Activated naive CD8-positive, alpha-beta T cell treated with anti-CD3 and anti-CD28 coated beads for 36 hours (primary cell): ENCODE measurements at places on chromosomes 13 and 19. TPM values are rescaled to one million over a fixed set of nuclear protein-coding genes. Genes with fewer than 3 reads are reported as not detected.

GRCh38 chr13:99886706-99887105 is 84.9 kb downstream of the ZIC5 start:
- H3K4me1 ChIP-seq: no peaks in the 10 kb centered on the region
- H3K27me3 ChIP-seq: no peaks in the 10 kb centered on the region
- H3K27ac ChIP-seq: no peak overlapping the region
- DNase-seq: no peak

- peaks cover 6% of the 10 kb centered on the region for H3K27me3 ChIP-seq
- H3K4me3 ChIP-seq: no peak overlapping the region
- no peak overlapping the region for H3K27ac ChIP-seq
- no peaks in the 10 kb centered on the region for H3K36me3 ChIP-seq
- H3K4me1 ChIP-seq: peaks cover 3% of the 10 kb centered on the region
Observed at GRCh38 chr13:27408074-27408473, 16.3 kb upstream of the GTF3A start.

DNA sequence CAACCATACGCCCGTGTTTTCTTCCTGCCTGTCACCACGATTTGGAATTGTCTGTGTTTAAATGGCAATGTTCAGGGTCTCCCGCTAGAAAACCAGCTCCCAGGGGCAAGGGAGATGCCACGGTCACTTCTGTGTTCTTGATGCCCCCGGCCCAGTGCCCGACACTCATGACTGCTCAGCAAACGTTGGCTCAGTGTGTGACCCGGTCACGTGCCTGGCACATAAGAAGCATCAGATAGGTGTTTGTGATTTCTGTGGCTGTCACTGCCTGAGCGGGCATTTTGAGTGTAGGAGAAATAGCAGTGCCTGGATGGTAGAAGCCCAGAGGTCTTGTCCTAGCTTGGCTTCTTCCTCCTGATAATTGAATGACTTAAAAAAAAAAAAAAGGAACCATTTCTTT is 15.5 kb downstream of the HDGFL2 start:
- H3K4me3 ChIP-seq: no peak overlapping the region
- peaks cover 10% of the 10 kb centered on the region for H3K36me3 ChIP-seq
- no peak for DNase-seq
- no peaks in the 10 kb centered on the region for H3K4me1 ChIP-seq

GRCh38 chr13:111314852-111315251 is 5.6 kb upstream of the TEX29 start:
- no peak for DNase-seq
- no peak overlapping the region for H3K4me3 ChIP-seq
- peaks cover 37% of the 10 kb centered on the region for H3K36me3 ChIP-seq
- no peaks in the 10 kb centered on the region for H3K27me3 ChIP-seq

DNA sequence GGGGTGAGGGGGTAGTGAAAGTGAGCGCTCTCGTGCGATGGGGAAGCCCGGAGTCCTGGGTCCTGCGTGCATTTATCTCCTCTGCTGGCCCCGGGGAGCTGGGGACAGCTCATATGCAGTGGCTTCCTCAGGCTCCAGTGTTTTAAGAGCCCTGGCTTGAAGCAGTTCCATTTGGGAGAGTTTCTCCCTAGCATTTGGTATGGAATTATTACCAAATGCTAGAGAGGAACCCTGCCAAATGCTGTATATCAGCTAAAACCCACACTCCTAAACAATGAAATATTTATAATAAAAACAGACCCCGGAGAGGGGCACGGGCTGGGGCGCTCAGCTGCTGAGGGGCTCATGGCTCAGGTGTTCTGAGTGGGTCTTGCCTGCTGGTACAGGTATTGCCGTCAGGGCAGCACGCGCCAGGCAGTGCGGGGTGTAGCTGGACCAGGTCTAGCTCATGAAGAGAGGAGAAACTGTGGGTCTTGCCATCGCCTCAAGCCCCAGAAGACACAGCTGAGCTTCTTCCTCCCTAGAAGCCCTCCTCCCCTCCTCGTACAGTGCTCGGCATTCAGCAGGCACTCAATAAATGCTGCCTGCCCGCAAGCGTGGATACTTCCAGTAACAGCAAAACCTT is 163.6 kb upstream of the ZNF536 start:
- H3K4me1 ChIP-seq: no peaks in the 10 kb centered on the region
- H3K36me3 ChIP-seq: no peaks in the 10 kb centered on the region
- no peak overlapping the region for H3K27ac ChIP-seq
- H3K4me3 ChIP-seq: no peak overlapping the region
- DNase-seq: no peak
- H3K27me3 ChIP-seq: peaks cover 7% of the 10 kb centered on the region

DNA sequence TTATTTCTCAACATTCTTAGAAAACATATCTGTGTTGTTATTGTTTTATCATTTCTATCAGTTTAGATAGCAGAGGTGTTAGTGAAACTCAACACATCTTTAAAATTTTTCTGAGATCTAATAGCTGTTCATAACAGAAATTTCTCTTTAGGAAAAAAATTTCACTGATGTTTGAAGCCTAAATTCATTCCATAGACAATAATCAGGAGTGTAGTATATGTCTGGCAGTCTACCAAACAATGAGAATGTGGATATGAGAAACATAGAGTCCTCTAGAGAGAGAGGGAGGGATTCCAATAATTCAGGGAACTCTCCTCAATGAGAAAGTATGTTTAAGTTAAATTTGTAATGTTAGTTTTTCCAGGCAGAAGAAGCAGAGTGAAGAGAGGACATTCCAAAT is 118.2 kb upstream of the EDNRB start:
- peaks cover 8% of the 10 kb centered on the region for H3K27me3 ChIP-seq
- no peaks in the 10 kb centered on the region for H3K36me3 ChIP-seq
- H3K4me1 ChIP-seq: no peaks in the 10 kb centered on the region
- H3K4me3 ChIP-seq: no peak overlapping the region

The TMEM221 gene
- total RNA-seq: not detected

The IGSF23 gene
- not detected for total RNA-seq
